ENCODE measurements at places on chromosomes 1 and 21.

- DNase-seq = no peak
These were observed 37.4 kb downstream of the ZNF496 start for GRCh38 chr1:247294282-247294681.

DNA sequence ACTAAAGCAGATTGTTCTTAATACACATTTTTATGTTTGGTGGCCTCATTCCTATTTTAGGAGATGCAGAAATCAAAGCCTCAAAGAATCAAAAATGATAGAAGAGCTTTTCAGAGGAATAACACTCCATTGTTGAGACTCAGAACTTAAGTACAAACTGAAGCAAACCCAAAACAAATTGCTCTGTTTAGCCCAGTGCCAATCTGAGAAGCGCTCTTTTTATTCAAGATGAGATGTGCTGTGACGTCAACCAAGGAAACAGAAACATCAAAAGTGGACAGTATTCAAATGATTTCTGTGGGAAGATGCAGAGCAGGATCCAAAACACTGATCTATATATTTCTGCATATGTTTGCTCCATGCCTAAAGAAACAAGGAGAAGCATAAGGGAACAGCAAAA lies 18.0 kb downstream of the COLGALT2 start:
- DNase-seq = no peak

DNA sequence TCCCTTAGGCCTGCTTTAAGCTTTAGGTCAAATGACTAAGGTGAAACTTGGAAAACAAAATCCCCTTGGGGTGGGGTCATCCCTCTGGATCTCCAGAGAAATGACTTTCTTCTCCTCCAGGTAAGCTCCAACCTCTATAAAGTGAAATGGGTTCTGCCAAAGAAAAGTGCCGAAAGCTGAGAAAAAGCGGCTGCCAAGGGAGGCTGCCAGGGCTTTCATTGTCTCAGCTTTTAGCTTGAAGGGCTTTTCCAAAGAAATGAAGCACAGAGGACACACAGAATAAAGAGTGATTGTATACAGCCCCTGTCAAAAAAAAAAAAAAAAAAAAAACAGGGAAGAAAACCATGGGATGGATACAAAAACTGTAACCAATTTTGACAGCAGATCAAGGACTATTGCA lies 126.9 kb downstream of the TGFBR3 start:
- no peak for DNase-seq

DNA sequence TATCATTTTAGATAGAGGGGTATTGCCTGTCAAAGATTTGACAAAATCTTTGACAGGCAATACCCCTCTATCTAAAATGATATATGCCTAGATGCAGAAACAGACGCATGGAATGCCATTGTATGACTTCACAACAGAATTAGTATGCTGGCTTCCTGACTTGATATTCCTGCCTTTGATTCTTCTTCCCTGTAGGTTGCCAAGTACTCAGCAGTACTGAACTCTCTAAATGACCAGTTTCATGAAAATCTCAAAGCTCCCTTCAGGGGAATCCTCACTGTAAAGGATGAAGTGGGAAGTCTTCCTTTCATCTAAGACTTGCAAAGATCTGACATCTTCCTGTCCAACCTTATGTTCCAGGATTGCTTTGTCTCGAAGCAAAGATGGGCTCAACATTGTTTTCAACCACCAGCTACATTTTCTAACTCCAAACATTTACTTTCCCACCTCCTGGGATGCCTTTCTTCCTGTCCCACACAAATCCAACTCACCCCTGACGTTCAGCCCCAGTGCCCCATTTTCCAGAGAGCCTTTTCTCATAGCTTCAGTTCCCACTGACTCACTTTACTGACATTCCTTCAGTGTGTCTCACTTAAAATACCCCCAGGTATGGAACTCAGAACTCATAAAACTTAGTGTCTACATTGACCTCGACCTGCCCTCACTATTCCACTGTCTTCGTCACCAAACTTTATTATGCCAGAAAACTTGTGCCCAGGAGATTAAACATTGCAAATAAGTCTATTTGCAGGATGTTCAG lies 67.3 kb upstream of the KCNJ6 start:
- DNase-seq = no peak

GRCh38 chr1:233959102-233959501 lies 54.6 kb downstream of the SLC35F3 start:
- DNase-seq = no peak

- no peak for DNase-seq
These were observed 31.3 kb downstream of the NVL start for GRCh38 chr1:224298346-224299330.

All from H4 (cell line).